ENCODE measurements at places on chromosomes 11 and 22.

- DNase-seq, result no peak
Observed at GRCh38 chr11:78066471-78066870, 2.8 kb downstream of the THRSP start.

DNA sequence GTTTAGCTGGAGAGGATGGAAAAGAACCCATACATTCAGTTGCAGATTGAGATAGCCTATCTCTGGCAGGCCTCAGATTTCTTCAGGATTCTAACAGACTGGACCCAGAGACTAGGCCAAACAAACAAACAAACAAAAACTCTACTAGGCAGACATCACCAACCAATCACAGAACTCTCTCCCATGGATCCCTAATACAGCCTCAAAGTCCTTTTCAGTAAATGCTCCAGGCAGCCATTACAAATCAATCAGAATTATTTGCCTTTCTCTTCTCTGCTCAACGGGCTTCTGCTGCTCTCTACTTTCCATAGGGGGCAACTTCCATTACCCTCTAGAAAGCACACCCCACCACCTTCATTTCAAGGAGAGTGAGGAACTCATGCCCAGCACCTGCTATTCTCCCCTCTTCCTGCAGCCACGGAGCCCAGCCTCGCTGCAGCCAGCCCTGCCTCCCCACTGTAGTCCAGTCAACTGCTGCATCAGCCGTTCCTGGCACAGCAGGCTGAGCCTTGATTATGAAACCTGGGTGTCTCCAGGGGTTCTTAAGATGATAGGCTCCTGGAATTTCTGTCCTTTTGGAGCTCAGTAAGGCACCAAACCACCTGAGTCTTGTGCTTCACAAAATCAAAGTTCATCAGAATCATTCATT, 19.0 kb upstream of the SMIM35 start:
- DNase-seq, result no peak

DNA sequence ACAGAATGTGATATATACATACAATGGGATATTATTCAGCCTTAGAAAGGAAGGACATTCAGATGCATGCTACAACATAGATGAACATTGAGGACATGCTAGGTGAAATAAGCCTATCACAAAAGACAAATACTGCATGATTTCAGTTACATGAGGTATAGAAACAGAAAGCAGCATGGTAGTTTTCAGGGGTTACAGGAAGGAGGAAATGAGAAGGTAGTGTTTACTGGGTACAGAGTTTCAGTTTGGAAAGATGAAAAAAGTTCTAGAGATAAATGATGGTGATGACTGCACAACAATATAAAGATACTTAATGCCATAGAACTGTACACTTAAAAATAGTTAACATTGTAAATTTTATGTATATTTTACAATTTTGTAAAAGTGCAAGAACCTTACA, 266.7 kb upstream of the C11orf87 start:
- no peak for DNase-seq

DNA sequence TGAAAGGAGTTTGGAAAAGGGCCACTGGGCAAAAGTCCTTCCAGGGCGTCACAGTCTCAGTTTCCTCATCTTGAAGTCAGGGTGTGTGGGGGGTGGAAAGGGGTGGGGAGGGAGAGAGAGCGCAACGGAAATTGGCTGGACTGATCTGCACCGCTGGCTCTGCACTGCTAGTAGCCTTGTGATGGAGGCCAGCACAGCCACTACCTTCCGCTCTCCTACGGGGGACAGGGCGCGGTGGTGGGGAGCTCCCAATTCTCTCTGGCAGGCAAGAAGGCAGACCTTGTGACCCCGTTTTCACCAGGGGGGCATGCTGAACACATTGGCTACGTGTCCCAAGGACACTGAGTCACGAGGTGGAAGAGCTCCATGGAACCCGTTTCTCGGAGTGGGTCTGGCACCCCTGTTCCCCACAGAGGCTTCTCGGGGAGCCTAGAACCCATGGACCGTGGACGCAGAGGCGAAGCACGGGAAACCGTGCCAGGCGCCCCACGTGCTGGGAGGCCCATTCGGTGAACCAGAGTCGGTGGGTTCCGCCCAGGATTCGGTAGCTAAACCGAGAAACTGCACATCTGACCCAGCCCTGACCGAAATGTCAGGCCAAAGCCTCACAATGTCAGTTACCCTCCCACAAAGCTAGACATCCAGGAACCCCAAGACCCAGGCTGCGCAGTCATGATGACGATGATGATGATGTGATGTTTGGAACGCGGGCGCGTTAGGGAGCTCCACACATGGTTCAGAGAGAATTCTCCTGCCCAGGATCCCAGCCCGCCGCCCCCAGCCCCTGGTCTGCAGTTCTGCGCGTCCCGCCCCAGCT, 28.3 kb upstream of the WNT11 start:
- peak; percentile 31 for DNase-seq

GRCh38 chr11:95716266-95716665, 73.3 kb downstream of the FAM76B start:
- DNase-seq, result peak; percentile 27

DNA sequence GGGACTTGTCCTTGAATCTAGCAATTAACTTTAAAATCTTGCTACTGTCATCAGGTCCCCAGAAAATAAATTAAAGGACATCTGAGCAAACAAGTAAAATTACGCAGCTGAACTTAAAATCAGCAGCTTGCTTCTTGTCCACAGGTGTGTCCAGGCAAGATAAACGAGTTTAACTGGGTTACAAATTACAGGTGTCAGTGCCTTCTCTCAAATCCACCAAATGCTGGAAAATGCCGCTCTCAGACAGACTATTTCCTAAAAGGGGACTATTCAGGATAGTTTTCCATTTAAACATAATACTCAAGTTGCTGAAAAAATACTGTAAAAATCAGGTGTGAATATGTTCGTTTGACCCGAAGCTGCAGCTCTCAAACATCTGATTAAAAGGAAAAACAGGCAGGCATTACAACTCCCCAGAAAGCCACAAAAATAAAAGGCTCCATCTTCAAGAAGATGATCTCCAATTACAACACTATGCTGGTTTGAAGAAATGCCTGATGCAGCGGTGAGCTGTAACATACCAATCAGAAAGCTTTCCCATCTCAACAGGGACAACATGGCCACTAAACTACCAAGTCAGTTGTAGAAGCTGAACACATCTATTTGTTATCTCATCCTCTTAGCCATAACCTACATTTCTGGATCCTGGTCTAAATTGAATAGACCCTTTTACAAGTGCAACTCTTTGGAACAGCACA, 82.1 kb downstream of the CADM1 start:
- DNase-seq, result no peak

DNA sequence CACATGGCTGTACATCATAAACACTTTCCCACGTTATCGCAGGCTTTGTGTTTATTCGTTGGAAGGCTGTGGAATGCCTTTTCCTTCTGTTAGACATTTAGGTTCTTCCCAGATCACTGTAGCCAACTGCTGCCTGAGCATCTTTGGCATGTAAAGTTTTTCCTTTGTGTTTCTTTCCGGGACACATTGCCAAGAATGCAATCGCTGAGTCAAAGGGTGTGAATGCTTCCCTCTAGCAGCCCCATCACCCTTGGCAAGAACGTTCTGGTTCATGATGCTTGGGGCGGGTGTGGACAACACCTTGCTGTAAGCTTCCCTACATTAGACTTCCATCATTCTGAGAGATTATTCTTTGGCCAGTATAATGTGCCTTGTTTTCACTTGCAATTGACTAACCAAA, 136.2 kb downstream of the OSBP2 start:
- peak; percentile 97 for DNase-seq

DNA sequence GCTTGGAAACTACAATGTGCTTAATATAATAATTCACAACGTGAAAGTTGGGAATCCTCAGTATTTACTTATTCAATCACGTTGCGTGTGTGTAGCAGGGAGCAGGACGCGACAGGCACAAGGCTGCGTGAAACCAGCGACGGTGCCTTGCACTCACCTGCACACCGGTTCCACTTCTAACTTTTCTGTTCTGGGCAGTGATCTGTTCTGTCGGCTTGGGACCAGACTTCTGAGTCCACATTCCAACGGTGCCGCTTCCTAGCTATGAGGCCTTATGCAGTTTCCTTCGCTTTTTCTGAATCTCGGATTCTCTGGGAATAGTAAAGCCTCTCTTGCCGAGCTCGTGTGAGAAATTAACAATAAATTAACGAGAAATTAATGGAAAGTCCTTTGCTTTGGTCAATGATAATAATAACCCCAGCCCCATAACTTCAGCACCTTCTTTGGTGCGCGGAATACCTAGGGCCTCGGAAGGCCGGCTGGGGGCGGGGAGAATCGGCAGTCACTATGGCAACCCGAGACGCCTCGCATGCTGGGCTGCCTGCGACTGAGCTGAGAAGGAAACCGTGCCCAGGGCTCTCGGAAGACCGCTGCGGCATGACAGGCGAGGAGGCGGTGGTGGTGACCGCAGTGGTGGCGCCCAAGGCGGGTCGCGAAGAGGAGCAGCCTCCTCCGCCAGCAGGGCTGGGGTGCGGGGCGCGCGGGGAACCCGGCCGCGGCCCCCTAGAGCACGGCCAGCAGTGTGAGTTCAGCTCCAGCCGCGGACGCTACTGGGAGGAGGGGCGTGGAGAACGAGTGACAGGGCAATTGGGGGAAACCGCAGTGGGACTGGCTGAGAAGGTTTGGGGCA, at the start of gene C11orf97:
TSS of gene C11orf97 (plus strand) at position 530 of the 850 bp plus-strand sequence. CDS start at position 598, 68 bp downstream.
- peak; percentile 25 for DNase-seq

- no peak for DNase-seq
Observed at GRCh38 chr11:13427440-13427839, 35.6 kb downstream of the BTBD10 start.

GRCh38 chr11:2763984-2764383, 64.2 kb upstream of the KCNQ1OT1 start:
- no peak for DNase-seq

DNA sequence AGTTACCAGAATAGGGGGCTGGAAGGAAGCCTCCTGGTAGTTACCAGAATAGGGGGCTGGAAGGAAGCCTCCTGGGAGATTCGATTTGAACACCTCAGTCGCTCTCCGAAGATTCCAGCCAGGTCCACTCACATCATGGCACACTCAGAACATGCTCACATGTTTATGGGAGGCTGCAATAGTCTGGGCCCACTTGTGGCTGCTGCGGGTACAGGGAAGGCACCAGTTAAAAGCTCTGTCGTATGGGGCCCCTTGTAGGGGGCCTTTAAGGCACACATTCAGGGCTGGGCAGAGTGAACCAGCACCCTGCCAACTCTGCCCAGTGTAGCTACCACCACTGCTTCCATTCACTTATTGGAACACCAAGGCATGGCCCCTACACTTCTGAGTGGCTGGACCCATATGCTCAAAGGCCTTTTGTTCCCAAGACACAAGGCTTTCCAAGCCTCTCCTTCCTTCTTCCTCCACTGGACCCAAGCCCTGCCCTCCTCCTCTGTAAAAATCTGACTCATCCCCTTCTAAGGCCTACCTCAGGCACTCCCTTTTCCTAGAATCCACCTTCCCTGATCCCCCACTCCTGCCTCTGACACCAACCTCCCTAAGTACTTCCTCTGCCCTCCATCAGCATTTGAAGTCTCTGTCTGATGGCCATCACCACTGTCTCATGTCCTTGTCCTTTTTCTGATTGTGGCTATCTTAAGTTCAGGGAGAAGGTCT, 28.0 kb downstream of the USP35 start:
- DNase-seq, result no peak
